Cardiac fibroblast (primary cell): ENCODE measurements at places on chromosomes 5 and 9.
A peak's percentile ranks its signal among the peaks of the same experiment; 100 is the strongest.

- peak; percentile 31 for DNase-seq
These were observed 193.0 kb downstream of the MELK start for GRCh38 chr9:36765468-36766341.

GRCh38 chr5:4246447-4246846, 650.8 kb downstream of the IRX1 start:
- DNase-seq = no peak

DNA sequence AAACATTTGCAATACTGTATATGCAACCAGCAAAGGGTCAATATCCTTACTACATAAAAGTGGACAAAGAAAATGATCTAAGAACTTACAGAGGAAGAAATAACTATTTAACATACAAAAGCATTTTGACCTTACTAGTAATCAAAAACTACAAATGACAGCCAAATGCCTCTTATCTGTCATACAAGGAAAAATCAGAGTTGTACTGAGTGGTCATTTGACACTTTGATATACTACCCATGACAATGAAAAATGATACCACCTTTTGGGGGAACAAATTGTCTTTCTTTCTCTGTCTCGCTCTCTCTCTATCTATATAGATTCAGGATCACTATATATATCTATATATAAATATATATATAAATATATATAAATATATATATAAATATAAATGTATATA, 50.4 kb upstream of the ZSWIM6 start:
- no peak for DNase-seq

DNA sequence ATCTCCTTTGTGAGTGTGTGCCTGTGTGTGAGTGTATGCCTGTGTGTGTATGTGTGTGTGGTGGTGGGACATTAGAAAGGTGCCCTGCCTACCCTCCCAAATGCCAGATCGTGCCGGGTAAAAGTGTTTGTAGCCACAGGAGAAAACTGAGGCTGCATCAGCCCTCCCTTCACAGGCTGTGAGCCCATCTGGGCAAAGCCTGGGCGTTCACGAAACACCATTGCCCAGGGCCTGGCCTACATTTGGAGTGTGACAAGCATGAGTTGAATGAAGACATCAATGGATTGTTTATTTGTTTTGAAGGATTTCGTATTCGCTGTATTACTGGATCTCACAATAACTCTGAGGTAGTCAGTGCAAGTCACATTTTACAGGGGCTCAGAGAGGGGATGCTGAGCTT, 270.8 kb downstream of the NSG2 start:
- DNase-seq = no peak

GRCh38 chr9:6757132-6757455, 679 bp upstream of the KDM4C start:
- DNase-seq = no peak

DNA sequence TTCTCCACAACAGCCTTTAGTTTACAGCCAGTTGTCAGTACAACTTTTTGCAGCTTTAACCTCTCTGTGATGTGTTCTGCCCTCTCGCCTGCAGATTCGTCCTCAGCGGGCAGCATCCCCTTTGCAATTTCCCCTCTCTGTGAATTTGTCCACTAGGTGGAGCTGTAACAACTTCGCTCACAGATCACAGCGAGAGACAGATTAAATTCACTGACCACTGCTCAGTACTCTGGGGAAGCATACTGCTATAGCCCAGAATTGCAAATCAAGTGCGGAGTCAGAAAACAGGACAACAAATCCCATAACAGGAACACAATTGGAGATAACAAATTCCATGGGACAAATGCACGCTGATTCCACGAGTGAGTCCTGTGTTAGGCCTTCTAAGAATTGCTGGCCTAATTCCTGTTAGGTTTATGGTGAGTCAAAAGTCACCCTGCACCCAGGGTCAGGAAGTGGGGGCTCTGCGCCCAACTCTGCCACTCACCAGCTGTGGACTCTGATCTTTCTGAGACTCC, 2124.9 kb downstream of the MAT2B start:
- peak; percentile 76 for DNase-seq

DNA sequence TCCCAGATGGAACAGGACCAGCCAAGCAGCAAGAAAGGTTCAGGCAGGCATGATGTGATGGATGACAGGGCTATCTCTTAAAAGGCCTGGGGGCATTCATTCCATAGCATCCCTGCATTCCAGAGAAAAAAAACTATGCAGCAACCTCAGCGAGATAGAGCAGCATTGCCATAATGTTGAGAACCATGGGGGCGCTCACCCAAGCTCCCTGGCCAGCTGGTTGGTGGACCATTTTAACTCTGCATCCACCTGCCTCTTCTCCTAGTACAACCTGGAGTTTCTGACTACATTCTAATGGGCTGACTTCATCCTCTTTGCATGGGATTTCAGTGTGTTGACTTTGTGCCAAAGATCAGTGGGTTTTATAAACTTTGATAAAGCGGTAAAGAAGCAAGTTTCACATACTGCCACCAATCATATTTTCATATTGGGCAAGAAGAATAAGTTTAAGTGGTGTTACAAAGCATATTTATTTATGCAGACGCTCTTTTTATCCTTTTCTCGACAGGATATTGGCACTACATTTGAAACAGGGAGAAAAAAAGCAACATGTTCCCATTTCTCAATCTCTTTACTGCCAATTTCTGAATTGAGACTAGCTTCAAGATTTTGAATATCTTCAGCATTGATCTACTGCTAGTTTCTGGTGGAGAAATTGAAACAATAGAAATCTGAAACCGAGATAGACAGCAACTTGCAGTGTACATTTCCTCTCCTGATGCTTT, 378.3 kb upstream of the WWC1 start:
- DNase-seq = no peak

GRCh38 chr5:159730285-159730684, 186.0 kb upstream of the ADRA1B start:
- no peak for DNase-seq

DNA sequence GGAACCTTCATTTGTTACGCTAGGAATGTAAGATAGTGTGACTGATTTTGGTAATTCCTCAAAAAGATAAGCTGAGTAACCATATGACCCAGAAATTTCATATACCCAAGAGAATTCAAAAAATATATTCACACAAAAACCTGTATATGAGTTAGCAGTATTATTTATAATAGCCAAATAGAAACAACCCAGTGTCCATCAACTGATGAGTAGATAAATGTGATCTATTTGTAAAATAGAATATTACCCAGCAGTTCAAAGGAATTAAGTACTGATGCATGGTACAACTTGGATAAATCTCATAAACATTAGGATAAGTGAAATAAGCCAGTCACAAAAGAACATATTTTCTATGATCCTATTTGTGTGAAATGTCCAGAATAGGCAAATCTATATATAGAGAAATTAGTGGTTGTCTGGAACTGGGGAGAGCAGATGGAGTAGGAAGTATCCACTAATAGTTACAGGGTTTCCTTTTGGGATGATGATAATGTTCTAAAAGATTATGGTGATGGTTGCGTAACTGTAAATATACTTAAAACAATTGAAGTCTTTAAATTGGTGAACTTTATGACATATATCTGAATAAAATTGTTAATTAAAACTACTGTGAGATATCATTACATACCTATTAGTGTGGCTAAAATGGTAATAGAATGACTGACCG, 10.2 kb downstream of the MARCHF6 start:
- no peak for DNase-seq

DNA sequence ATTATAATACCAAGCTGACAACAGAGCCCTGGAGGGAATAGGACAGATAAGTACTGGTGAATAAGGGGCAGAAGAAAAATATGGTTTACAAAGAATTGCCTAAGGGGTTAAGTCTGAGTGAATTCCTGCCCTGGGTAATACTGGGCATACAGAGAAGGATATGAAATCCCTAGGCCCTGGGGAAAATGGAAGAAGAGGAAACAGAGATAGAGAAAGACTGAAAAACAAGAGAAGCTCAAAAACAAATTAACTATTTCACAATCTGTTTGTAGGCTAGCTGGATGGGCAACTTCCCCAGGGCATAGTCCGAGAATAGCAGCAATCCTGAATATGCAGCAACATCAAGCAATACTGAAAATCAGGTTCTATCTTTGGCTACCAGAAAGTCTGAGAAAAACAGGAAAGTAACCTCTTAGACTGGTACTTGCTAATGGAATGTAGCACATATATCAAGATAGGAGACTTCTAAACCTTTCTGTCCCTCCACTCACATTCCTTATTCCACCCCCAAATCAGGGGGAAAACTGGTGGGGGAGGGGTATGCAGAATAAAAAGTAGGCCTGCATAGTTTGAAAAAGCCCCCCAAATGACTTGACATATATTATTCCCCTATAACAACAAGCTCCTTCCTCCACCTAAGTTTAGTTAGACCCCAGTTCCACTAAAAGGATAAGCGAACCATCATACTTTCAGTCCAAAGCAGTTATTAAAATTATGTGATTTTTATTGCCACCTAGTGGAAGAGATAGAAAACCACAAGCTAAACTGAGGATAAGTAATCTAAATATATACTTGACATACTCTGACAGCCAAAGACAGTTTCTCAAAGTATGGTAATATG, 20.6 kb downstream of the SLC38A9 start:
- DNase-seq = peak; percentile 77

GRCh38 chr5:138339091-138339456, 1.0 kb downstream of the FAM53C start:
- DNase-seq = peak; percentile 28

- DNase-seq = peak; percentile 43
These were observed 27.6 kb downstream of the ZNF462 start for GRCh38 chr9:106890608-106891007.

GRCh38 chr5:77337686-77338085, 127.2 kb downstream of the PDE8B start:
- DNase-seq = no peak

DNA sequence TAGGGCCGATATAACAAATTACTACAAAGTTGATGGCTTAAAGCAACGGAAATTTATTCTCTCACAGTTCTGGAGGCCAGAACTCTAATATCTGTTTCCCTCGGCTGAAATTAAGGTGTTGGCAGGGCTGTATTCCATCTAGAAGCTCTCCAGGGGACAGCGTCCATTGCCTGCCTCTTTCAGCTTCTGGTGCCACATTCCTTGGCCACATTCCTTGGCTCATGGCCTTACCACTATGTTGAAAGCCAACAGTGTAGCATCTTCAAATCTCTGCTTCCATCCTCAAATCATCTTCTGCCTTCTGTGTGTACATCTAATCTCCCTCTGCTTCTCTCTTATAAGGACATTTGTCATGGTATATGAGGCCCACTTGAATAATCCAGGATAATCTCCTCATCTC, 17.2 kb downstream of the FGF10 start:
- no peak for DNase-seq

GRCh38 chr5:147939431-147940114, 33.2 kb upstream of the C5orf46 start:
- DNase-seq = no peak

- peak; percentile 41 for DNase-seq
These were observed 67.5 kb downstream of the SEMA6A start for GRCh38 chr5:116507051-116507537.

- DNase-seq = no peak
These were observed 2.1 kb upstream of the HSPA4 start for GRCh38 chr5:133049726-133050048.

- DNase-seq = no peak
These were observed 205.9 kb downstream of the PDZD2 start for GRCh38 chr5:31844622-31845345.

- DNase-seq = peak; percentile 52
These were observed 49.9 kb downstream of the PTPN3 start for GRCh38 chr9:109448223-109448622.

DNA sequence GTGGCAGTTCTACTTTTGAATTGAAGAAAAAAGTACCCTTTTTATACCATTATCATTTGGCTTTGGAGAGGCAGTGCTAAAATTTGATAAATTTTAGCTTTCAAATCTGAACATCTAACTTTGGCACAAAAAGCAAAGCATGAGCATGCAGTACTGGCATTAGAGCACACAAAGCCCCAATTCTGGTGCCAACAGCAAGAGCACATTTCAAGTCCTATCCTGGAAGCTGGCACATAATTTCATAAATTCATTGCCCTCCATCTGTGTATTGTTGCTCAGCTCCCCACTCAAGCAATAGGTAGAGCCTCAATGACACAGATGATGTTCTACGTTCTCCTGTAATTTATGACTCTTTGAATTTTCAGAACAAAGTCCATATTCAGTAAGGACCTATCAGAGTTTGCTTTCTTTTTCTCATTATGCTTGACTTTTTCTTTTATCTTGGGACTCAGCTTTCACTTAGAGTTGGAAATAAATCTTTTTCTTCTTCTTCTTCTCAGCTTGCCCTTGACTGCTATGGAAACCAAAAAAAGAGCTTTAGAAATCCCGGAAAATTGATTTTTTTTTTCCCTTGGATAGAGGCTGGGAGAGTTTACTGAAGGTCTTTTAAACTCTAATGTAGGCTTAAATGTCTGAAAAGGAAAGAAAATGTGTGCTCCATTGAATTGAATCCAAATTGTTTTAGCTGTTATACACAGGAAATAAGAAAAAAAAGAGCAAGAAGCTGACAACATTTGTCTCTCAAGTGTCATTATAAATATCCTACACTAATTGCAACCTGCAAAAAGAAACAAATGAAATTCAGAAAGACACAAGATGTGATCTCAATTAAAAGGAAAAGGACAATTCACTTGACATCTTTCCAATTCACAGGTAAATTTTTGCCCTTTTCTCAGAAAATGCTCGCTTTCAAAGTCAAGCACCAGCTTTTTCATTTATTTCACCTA, 380.8 kb upstream of the CDH18 start:
- no peak for DNase-seq

DNA sequence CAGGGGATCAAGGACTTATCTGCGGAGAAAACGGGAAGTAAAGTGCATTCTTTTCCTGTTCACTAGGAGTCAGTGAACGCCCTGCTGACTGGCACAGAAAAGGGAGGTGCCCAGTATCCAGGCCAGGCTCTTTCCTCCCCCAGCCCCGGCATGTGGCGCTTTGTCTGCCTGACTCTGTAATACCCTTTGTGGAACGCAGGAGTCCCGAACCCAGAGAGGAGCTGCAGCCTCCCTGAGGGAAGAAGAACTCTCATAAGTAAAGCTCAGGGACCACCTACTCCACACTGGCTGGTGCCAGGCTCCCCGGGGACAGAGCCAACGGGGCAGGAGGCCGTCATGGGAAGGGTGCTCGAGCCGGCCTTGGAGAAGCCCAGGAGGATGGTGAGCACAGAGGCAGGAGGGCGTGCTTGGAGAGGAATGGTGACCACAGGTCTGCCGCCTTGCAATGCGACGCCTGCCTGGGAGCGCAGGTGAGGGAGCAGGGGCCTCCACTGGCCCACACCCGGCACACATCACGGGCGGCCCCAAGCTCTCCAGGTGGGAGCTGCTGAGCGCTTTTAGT, 31.5 kb downstream of the VAV2 start:
- DNase-seq = no peak

DNA sequence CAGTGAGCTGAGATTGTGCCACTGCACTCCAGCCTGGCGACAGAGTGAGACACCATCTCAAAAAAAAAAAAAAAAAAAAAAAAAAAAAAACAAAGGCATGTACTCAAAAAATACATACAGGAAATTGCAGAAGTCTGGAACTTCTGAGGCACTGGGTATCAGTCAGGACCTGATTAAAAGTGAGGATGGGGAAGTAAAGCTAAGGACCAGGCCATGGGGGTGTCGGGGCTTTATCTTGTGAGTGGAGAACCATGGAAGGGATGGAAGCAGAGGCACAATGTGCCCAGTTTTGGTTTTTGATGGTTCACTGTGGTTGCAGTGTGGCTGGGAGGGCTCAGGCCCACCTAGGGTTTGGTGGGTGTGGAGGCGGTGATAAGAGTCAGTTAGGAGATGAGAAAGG, 212.7 kb upstream of the PIK3R1 start:
- DNase-seq = no peak

GRCh38 chr9:92312887-92313623, 12.1 kb downstream of the NOL8 start:
- peak; percentile 25 for DNase-seq

GRCh38 chr5:175344331-175345195, 99.4 kb downstream of the DRD1 start:
- DNase-seq = peak; percentile 33
